ENCODE measurements at places on chromosomes 7 and 10.

- no peak for DNase-seq
These were observed 13.7 kb downstream of the ASB15 start for GRCh38 chr7:123615344-123615743.

- no peak for DNase-seq
These were observed 123.0 kb upstream of the ADARB2 start for GRCh38 chr10:1860351-1860750.

DNA sequence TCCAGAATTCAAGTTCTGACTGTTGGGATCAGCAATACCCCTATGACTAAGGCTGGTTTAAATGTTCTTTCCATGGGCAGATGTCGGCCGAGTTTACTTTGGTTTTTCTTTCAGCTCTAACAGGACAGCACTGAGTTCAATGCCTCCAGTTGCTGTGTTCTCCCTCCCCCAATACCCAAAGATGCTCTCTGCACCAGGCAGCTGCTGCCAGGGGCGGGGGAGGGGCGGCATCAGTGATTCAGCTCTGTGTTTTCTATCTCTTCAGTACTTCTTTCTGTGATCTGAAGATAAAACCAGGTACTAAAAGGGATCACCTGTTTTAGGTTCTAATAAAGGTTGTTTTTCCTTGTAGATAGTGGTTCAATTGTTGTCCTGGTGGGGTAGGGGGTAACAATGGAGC, 576.7 kb upstream of the POT1 start:
- DNase-seq: no peak

DNA sequence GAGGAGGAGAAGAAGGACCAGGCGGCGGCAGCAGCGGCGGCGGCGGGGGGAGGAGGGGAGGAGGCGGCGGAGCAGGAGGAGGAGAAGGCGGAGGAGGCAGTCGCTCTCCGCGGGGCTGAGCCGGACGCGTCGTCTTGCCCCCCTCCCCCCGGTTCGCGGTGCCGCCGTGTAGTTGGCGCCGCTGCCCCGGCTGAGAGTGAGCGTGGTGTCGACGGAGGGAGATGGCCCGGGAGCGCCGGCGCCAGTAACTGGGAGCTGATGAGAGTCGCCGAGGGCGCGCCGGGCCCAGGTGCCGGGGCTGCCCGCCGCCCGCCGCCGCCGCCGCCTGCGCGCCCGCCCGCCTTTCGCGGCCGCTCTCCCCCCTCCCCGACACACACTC, 257 bp downstream of the WAC start:
- DNase-seq: no peak

- DNase-seq: no peak
These were observed 88.7 kb downstream of the PHYHIPL start for GRCh38 chr10:59265141-59265540.

- DNase-seq: no peak
These were observed 137.2 kb upstream of the GPR22 start for GRCh38 chr7:107332488-107333269.

DNA sequence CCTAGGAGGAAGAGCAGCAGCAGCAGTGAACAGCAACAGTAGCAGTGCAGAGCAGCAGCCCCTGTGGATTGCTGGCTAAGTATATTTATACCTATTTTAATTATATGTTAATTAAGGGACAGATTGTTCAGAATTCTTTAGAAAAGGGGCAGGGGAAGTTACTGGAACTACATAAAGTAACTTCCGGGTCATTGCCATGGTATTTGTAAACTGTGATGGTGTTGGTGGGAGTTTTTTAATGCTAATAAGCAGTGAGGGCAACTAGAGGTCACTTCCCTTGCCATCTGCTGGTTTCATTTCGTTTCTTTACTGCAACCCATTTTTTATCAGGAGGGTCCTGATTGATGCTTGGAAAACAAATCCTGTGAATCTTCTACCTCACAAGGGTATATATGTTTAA, 229.8 kb upstream of the PODXL start:
- no peak for DNase-seq

- DNase-seq: no peak
These were observed 137.9 kb downstream of the KLF6 start for GRCh38 chr10:3647074-3647473.
